ENCODE measurements at places on chromosomes 2 and 18. TPM values are rescaled to one million over a fixed set of nuclear protein-coding genes. Genes with fewer than 3 reads are reported as not detected.

GRCh38 chr18:36692371-36692770 is 136.4 kb downstream of the TPGS2 start:
- no peak for DNase-seq

DNA sequence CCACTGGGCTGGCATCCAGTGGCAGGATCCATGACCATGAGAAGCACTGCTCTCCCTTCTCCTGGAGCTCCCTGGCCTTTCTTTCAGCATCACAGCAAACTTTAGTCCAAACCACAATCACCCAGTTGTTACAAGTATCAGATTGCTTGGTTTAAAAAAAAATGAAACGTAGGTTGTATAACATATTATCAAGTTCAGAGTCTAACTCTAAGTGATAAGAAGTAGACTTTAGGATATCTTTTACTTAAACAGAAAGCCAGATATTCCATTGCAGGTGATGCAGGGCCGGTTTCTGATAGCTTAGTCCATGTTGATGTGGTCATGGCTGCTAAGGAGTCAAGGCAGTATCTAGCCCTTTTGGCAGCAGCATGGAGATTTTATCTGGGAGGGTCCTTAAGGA is 24.5 kb downstream of the SLC14A1 start:
- no peak for DNase-seq

DNA sequence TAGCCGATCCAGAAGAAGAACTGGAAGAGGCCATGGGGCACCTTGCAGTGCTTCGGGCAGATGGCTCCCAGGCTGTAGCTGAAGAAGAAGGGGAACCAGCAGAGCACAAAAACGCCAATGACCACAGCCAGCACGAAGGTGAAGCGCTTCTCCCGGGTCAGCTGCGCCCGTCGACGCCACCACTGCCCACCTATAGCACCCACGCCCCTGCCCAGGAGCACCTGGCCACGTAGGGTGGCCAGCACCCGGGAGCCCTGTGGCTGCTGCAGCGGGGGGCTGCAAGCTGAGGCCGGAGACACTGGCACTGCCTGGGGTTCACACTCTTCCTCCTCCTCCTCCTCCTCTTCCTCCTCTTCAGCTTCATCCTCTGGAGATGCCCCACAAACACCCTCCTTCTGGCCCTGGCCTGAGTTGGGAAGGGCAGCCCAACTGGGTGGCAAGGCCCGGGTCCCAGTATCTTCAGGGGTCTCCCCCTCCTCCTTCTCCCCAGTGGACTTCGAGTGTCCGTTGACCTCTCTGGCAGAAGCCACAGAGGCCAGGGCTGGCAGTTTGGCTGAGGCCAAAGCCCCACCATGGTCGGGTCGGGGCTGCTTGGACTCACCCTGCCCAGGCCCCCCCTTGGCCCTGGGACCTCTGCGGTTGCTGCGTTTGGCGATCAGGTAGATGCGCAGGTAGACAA is 1.3 kb downstream of the ADRA2B start:
- no peak for DNase-seq

Gene TACR1
- 0.07 TPM for total RNA-seq

Gene ROCK2
- 64.4 TPM for total RNA-seq

GRCh38 chr2:152335016-152335725 is at the start of gene FMNL2:
Gene FMNL2 (plus strand): TSS chr2:152335174.
- DNase-seq = peak; percentile 94

- DNase-seq = no peak
These were observed 111.7 kb upstream of the SPATS2L start for GRCh38 chr2:200194746-200195145.

DNA sequence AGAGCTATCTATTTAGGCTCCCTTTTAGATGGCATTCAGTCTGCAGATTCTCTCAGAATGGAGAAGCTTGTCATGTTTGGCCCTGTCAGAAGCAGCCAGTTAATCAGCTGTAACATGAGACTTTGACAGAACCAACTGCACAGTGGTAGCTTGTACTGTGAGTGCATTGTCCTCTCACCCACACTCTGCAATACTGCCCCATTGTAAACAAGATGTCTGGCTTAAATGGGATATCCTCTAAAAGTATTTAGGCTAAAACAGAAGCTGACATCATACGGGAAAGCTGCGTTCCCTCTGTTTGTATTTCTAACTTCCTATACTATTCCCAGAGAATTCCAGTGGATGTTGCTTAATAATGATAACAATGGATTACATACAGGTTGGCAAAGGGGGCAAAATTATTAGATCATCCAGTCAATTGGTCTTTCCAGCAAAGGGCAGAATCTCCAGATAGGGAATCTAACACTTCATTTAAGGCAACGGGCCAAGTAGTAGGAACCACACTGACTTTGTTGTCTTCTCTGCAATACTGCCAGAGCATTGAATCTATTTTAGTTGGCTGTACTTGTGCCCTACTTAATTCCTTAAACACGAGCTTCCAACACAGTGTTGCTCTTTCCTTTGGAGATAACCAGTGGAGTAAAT is 15.4 kb upstream of the STAT4 start:
- no peak for DNase-seq
